ENCODE measurements at places on chromosomes 6 and 20. TPM values are rescaled to one million over a fixed set of nuclear protein-coding genes. Genes with fewer than 3 reads are reported as not detected.

DNA sequence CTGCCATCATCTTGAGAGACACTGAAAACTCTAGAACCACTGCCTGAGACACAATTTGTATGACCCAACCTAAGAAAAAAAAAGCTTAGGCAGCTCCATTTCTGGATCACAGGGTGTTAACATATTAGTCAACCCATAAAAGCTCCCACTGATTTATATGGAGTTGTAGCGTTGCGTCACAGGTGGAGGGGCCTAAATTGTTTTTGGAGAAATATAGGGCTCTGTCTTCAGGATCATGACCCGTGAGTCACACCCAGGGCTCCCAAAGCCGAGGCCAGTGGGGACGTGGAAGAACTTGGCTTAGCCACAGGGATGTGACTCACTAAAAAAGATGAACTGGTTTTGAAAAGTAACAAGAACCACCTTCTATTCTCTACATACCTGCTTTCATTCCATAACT lies 116.5 kb upstream of the BMP2 start:
- no peak for DNase-seq

DNA sequence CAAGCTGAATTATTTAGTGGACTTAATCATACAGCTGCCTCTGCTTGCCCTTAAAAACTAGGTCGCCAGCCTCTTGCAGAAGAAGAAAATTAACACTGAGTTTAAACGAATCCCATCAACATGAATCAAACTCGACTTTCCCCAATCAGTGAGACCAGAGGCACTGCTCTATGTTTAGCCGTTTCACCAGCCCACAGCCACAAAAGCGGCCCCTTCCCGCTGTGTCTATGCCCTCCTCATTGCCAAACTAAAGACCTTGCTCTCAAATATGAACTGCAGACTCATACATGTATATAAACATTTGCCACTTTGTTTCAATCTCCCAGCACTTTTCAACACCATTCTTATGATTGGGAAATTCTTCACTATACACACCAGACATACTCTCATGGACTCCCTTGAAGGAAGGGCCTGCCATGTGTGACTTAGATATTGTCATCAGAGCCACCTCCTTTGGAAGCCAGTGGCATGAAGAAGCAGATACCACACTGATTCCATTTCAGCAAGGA lies 105.8 kb upstream of the ADGRF1 start:
- DNase-seq: no peak

DNA sequence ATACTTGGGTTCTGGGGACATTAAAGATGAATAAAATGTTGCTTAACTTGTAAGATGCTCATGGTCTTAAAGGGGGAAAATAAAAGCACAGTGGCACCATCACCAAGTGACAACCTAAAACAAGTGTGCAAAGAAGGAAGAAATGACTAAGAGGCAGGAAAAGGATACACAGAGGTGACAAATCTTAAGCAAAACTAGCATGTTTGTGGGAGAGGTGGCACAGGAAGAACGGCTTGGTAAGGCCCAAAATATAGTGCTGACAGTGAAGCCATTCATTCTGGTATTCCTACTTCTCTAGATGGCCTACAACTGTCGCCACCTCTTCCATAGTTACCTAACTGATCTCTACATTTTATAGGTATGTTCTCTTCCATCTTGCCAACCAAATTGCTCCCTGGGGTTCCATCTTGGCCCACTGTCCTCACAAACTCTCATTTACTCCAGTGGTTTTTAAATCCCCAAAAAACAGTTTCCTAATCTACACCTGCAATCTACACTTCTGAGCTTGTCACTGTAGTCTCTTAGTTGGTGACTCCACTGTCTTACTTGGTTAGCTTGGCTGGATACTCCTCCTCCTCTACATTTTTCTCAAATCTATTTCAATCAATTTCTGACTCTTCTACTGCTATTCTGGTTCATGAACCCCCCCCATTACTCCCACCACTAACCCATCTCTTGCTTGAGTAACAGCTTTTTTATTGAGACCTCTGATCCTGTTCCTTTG lies 33.5 kb downstream of the FAM8A1 start:
- DNase-seq: no peak

- no peak for DNase-seq
These were observed 259.1 kb downstream of the HDGFL1 start for GRCh38 chr6:22828179-22829062.

DNA sequence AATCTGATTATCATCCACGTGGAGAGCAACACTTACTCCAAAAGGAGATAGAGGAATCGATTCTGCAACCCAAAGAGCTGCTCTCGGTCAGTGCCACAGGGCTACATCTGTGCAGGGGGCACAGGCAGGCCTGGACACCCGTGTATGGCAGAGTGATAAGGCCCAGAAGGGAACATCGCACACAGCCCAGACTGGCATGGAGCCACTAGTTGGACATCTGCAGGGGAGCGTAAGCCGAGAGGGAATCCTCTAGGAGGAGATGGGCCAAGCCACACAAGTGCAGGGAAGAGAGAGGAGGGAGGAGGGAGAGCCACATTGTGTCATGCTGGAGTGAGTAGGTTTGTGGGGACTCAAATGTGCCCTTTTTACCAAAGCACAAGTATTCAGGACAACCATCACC lies 50.4 kb upstream of the ENTPD6 start:
- no peak for DNase-seq

GRCh38 chr20:56736285-56736857 lies 107.3 kb downstream of the TFAP2C start:
- DNase-seq: no peak

DNA sequence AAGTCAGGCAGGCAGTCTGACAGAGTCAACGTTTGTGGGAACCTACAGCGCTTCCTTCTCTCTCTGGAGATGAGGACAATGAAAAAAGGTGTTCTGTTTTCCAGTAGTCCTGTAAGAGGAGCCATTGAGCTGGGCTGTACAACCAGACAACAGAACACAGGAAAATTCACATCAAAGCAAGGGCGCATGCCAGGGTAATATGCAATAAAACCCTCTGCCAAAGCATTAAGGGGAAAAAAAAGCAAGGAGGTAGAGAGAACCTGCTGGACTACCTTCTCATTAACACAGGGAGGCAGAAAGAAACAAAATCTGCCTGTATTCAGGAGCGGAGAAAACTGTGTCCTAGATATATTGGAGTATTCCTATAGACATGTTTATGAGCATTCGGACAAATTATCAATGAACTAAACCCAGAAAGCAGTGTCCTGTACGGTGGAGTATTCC lies 1.3 kb downstream of the RNF24 start:
- DNase-seq: no peak

DNA sequence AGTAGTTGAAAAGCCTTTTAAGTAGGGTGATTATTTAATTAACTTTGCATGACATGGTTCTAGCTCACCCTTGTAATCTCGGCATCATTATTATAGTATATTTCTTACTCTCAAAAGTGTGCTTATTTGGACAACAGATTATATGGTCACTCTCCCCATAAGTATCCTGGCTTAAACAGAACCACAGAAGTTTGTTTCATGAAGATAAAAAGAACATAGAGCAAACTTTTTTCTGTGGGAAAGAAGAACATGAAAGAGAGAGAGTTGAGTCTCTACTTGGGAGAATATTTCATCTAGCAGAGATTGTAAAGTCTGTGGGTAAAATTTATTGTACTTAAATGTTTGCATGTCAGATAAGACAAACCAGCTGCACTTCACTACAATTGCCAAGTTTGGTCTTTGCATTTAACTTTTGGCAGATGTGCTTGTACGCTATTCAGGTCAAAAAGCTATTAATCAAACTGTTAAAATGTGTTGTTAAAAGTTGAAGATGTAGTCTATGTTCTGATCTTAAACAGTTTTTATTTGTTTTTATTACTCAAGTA lies 33.4 kb upstream of the PRIM2 start:
- DNase-seq: no peak

DNA sequence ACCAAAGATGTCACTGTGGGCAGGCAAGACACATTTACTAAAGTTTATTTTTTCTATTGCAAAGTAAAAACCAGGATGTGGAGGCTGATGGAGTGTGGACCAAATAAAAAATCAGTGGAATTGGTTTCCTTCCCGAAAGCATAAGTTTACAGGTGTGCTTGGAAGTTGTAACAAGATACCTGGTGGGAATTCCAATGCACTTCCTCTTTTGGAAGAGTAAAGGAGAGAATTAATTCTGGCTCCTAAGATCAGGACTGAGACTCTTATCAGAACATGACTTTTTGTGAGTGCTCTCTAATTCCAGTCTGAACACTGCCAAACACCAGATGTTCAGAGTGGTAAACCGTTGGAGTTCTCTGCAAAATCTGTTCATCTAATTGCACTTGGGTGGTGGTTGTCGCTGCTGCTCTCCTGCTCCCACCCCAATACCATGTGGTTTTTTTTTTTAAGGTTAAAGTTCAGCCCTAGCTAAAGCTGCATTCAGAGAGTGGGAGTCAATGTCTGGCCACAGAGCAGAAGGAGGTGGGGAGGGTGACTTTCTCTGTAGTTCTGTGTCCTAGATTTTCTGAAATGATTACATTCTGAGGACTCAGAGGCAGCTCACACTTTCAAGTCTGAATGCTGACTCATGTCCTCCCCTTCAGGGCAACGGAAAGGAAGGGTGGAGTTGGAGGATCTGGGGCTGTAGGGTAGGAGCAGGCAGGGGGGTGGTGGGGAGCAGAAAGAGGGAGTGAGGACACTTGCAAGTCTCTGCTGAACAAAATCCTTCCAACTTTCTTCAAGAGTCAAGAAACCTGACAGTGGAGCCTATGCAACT lies 275.8 kb upstream of the PRDM1 start:
- DNase-seq: no peak

DNA sequence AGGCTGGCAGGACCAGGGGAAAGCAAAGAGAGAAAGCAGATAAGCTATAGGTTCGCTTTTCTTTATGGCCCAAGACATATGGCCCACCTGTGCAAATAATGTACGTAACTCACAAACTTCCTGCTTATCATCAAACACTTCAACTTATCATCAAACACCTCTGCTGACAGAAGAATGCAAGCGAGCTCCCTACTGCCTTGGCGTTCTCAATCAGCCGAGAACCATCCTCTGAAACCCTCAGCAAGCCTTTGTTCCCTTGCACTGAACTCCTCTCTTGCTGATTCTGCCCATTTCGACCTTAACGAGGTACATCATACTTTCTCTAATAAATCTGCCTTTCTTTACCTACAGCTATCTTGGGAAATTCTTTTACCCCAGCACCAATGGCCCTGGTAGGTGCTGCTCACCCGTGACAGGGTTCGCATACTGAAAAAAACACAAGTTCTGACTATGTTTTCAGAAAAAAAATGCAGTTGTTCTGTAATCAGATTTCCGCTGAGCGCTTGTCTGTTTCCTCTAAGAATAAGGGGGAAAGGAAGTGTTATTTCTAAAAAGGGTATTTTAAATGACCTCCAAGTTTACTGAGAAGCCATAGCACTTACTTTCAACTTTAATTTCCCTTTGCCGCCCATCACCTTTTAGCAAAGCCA lies 28.3 kb downstream of the SERPINB6 start:
- no peak for DNase-seq

DNA sequence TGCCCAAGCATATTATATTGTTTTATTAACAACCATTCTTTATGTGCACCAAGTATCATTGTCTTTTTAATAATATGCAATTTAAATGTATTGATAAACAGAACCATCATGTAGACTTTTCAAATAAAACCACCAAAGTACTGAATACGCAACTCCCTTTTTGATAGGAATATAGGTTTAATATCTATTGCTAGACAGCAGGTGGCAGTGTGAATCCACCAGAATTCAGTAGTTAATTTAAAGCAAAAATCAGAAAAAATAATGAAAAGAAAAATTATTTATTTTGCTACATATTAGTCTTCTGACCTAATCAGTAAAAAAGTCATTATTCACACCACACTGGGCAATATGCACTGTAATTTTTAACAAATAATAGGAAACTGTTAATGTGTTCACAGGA lies 143.7 kb downstream of the KLHL32 start:
- no peak for DNase-seq

DNA sequence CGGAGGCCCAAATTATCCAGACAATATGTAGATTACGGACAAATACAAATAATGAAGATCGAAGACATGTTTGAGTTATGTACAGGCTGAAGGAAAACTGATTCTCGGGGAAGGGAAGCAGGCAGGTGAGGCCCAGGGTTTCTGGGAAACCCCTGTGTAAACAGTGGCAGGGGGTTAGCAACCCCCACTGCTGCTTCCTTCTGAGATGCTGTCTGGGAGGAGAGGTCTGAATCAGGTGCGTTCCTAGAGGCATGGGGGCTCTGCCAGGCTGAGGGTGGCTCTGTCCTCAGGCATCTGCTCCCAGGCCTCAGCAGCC lies 7.2 kb upstream of the MDGA1 start:
- DNase-seq: no peak

- DNase-seq: no peak
These were observed 21.4 kb downstream of the PERP start for GRCh38 chr6:138085839-138086222.

DNA sequence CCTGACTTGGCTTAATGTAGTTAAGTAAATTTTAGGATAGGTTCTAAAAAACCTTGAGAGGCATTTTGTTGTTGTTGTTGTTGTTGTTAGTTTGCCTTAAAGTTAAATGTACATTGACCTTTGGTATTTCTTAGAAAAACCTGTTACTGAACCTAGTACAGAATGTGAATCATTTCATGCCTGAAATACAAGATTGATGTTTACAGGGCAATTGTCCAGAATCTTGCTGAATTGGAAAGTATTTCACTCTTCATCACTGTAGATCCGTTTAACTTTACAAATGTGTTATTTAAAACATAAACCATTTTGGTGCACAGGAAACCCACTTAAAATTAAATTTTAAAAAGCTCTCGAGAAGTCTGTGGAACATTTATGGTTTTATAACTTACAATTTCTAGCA lies 75.0 kb downstream of the CEP57L1 start:
- no peak for DNase-seq

DNA sequence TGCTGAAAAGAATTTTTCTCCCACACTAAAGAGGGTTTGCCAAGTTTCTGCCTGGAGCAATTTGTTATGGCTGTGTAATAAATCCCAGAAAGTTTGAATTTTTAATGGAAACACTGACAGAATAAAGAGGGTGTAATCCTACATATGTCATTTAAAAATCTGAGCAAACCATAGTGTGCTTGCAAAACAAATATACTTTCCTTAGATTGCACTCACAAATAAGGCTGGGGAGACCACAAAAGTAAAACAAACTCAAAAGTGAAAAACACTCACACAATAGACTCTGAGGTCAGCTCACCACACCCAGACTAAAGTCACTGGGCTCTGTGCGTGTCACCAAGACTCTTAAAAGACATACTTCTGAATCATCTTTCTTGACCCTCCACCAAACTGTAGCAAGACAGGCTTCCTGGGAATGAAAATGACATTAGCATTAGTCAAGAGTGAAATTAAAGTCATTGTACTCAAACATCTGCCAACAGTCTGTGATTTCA lies 4.8 kb upstream of the ATXN1 start:
- no peak for DNase-seq

- no peak for DNase-seq
These were observed 244.2 kb downstream of the CBLN4 start for GRCh38 chr20:55761100-55761499.

- no peak for DNase-seq
These were observed 67.4 kb downstream of the MOXD1 start for GRCh38 chr6:132333639-132334520.

GRCh38 chr6:75280131-75280855 lies 4.3 kb downstream of the TMEM30A start:
- no peak for DNase-seq

- no peak for DNase-seq
These were observed 6.1 kb upstream of the NANP start for GRCh38 chr20:25629816-25630499.

The GINS1 gene
- 0.25 TPM for total RNA-seq

The ZBTB46 gene
- total RNA-seq: 12.1 TPM

The MACROD2 gene
- 1.4 TPM for total RNA-seq

The CCDC170 gene
- total RNA-seq: 0.59 TPM

The CLDN20 gene
- not detected for total RNA-seq

The SEMG1 gene
- total RNA-seq: not detected

The GJA1 gene
- total RNA-seq: 2.8 TPM

The RSPO3 gene
- total RNA-seq: 1.6 TPM

All from liver (tissue), 10 donors.